ENCODE measurements at places on chromosomes 3 and 15.

- DNase-seq: no peak
Measured at GRCh38 chr15:71708051-71708429, 102.3 kb upstream of the NR2E3 start.

DNA sequence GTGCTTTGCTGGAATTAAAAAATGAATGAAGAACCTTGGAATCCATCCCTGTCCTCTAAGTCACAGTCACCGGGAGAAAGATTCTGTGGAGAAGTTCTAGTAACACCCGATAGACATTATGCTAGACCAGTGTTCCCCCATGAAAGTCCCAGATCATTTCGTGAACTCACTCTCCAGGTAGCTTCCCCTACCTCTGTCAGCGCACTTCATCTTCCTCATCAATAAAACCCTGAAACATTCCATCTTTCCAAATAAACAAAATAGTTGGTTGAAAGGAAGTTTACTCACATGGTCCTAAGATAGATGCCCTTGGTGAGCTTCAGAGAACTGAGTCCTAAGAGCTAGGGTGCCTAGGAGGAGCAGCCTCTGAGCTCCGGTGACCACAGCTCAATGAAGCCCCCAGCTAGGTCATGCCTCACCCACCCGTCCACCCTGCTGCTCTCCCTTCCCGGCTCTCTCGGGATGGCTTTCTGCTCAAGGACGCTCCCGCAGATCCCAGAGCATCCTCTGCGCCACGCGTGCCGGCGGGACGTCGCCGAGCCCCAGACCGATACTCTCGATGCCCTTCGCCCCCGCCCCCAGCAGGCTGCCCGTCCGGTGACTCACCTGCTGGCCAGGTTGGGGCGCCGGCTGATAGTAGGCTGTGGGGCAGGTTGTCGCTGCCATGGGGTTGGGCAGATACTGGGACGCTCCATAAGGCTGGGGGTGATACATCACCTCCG lies 776 bp downstream of the VGLL3 start:
- DNase-seq: no peak

- no peak for DNase-seq
Measured at GRCh38 chr3:124685481-124685880, 44.8 kb upstream of the UMPS start.

- DNase-seq: no peak
Measured at GRCh38 chr15:81183439-81183775, 13.3 kb upstream of the IL16 start.

DNA sequence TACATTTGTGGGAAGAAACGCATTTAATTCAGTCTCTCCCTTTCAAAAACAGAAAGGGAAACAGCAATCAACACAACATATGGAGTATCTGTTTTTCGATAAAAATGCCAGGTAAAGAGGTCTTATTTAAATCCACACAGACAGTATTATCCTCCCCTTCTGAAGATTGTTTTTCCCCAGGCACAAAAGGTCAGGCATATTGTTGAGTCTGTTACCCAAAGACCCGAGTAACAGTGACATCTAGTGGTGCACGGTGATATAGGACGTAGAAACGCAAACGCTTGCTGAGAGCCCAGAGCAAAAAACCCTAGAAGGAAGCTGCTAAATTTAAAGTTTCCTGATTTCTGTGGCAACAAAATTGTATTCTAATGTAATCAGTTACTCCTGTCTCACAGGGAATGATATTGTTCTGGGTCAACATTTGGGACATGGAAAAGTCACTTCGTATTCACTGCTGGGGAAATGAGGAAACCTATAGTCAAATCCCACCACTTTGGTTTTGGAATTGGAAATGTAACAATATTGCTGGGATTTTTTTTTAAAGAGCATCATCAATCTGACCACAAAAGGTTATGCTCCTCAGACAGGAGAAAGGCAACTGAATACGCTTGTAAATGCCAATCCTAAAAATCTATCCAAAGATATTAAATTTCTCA lies 312.7 kb upstream of the CCDC54 start:
- peak; percentile 60 for DNase-seq

- no peak for DNase-seq
Measured at GRCh38 chr15:68209272-68209671, 4.1 kb upstream of the CALML4 start.

DNA sequence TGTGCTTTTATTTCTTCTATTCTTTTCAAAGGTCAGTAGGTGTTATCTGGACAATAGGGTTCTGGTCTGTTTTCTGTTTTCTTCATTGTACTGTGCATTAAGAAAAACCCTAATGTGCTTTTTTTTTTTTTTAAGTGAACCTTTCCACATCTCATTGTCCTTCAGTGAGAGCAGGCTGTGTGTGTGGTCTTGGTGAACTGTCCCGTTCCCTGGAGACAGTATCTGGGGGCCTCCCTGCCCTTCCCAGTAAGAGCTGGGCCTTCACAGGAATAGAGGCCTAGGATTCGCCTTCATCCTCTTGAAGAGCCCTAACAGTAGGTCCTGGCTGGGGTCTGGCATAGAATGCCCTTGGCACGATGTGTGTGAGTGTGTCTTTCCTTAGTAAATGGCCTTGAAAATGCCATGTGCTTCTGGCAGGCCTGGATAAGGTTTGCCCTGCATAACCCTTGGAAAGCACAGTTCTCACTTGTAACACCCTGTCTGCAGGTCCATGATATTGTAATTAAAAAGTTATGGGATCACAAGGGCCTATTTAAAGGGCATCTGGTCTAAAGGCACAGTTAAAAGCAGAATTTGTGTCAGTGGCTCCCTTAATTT lies 81.2 kb downstream of the IGF1R start:
- no peak for DNase-seq

- DNase-seq: no peak
Measured at GRCh38 chr3:186318135-186318534, 43.9 kb downstream of the DGKG start.

GRCh38 chr3:114929971-114930732 lies 216.9 kb downstream of the ZBTB20 start:
- no peak for DNase-seq

DNA sequence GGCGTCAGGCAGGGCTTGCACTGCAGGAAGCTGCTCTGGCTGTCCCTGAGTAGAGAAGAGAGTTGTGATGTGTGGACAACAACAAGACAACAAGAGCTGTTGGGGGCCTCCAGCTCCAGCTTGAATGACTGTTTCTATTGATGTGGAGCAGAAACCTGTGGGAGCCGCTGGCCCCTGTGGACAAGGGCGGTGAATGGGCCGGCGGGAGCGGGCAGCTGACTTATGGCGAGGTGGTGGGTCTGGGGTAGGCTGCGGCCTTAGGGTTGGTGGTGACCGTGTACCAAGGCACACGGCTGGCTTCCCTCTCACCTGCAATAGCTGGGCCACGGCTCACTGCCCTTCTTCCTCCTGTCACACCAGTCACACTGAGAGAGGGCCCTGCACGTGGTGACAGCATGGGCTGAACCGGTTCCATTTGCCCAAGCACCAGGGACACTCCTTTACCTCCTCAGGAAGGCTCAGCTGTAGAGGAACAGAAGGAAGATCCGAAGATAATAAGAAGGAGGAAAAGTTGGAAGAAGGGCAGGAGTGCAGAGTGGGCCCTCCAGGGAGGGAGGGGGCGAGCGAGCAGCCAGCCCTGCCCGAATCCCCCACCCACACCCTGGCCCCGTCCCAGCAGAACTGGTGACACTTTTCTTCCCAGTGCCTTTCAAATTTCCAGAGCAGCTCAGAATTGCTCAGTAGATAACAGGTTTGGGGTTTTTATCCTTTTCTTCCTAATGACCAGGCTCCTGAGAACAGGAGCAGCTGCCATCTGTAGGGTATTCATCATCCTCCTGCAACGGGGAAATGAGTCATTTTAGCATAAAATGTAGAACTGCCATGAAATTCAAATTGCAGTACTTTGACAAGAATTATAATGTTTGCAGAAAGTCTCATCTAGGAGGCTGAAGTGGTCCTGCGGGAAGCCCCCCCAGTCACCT lies 136.9 kb downstream of the TJP1 start:
- DNase-seq: no peak

- no peak for DNase-seq
Measured at GRCh38 chr3:95044101-95044500, 981.2 kb downstream of the NSUN3 start.

GRCh38 chr3:149245738-149246451 lies 24.3 kb upstream of the CP start:
- peak; percentile 9 for DNase-seq

DNA sequence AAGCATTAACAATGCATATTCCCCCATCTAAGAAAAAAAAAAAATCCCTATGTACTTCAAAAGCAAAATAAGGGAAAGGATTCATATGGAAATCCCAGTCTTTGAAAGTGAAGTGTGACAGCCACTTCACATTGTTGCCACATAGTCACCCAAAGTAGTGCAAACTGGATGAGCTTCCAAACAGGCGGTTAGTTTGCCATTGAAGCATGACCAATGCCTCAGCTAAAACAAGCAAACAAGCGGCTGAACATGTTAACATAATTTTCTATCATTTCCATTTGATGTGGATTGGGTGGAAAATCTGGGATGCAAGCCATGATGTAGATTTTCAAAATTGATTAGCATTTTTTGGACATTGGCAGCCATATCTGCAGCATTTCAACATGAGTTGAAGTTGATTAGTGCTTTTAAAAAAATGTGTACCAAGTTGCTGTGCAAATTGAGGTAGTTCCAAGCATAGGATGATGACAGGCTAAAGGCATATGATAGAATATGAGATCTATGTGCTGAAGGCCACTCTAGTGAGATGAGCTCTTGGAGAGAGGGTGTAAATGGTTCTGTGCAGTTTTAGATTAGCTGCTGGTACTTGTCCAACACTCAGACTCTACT lies 405.2 kb downstream of the NR2F2 start:
- no peak for DNase-seq

- no peak for DNase-seq
Measured at GRCh38 chr3:58536501-58537411, at the start of gene ACOX2. ACOX2 (minus strand) TSS chr3:58537190; CDS start chr3:58535106, 2,084 bp downstream.

GRCh38 chr15:40421246-40422157 lies 15.9 kb downstream of the IVD start:
- peak; percentile 80 for DNase-seq

GRCh38 chr3:10352146-10352911 lies 31.4 kb upstream of the SEC13 start:
- no peak for DNase-seq

DNA sequence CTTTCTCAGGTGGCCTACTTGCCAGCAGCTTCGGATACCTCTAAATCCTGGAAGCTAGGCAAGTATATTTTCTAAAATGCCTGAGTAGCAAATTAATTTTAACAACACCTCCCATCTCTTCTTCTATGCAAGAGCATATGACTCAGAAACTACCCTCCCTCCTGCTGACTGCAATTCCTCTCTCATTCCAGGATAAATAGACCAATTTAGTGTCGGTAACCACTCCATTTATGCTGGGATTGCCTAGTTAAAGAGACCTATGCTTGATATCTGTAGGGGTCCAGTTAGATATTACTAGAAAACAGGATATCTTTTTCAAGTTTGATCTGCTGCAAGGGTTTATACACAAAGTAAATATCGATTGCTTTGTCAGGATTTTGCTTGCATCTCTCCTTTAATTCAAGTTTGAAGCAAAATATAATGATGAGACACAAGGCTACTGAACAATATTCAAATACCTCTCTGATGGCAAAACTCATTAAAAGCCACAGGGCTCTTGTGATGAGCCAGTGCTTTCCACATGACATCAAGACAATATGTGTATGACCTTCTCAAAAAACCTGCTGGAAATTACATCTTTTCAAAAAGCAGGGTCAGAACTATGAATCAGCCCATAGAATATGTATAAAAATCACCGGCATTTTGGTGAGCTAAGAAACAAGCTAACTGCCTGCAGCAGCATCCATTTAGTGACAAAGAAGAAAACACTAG lies 491.6 kb upstream of the NECTIN3 start:
- no peak for DNase-seq

Data from CD4-positive, alpha-beta T cell treated with Interferon alpha-2 for 1 hour (primary cell).